Activated naive CD4-positive, alpha-beta T cell treated with anti-CD3 and anti-CD28 coated beads for 36 hours (primary cell): ENCODE measurements at places on chromosomes 7 and 10. TPM values are rescaled to one million over a fixed set of nuclear protein-coding genes. Genes with fewer than 3 reads are reported as not detected.

The CPA2 gene
- total RNA-seq: not detected

The SPACDR gene
- 2.6 TPM for total RNA-seq

The NRCAM gene
- total RNA-seq: 1.0 TPM

GRCh38 chr7:117171106-117171505 lies 151.8 kb downstream of the WNT2 start:
- DNase-seq: no peak

DNA sequence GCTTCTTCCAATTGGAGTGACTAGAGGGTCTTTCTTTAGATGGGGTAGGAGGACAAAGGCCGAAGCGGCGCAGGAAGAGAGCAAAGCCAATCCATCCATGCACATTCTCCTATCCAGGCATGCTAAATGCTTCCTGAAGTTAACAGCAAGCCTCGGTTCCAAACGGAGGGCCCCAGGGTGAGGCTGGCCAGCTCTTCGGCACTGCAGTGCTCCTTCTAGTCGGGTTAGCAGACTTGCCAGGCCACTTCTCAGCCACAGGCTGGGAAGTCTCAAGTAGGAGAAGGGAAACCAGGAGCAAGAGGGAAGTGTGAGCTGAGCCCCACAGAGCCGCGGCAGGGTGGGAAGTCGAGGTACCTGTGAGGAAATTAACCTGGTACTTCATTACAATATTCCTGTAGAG lies 253.8 kb upstream of the INHBA start:
- DNase-seq: no peak

GRCh38 chr7:32890793-32891042 lies 842 bp downstream of the KBTBD2 start:
- DNase-seq: no peak

DNA sequence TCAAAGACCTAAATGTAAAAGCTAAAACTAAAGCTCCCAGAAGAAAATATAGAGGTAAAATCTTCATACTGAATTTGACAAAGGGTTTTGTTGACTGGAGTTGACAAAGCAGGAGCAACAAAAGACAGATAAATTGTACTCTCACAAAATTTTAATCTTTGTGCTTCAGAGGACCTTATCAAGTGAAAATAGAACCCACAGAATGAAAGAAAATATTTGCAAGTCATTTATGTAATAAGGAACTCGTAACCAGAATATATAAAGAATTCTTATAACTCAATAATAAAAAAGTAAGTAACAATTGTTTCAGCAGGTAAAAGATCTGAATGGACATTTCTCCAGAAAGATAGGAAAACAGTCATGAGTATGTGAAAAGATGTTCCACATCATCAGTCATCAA lies 62.0 kb upstream of the SRRM3 start:
- no peak for DNase-seq
